ENCODE measurements at places on chromosomes 11 and 22.

GRCh38 chr11:83609191-83609590 lies 323.0 kb upstream of the CCDC90B start:
- no peak for DNase-seq

DNA sequence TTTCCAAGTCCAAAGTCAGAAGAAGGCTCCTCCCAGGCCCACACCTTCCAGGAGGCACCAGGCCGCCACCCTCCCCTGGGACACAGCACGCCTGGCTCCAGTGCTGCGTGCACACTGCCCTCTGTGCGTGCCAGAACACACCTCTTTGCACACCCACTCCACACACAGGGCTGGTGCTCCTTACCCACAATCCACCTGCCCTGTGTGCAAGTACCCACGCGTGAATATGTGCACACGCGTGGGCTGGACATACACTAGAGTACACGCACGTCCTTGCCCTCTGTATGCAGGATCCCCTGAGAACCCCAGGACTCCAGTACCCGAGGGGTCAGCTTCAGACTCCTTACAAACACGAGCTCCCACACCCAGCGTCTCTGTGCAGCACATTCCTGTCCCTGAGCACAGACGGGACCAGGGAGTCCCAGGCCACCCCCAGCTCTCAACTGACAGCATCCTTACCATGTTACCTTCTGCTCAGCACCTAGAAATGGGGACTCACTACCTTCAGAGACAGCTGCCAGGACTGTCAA lies 2.8 kb downstream of the DUSP8 start:
- no peak for DNase-seq

DNA sequence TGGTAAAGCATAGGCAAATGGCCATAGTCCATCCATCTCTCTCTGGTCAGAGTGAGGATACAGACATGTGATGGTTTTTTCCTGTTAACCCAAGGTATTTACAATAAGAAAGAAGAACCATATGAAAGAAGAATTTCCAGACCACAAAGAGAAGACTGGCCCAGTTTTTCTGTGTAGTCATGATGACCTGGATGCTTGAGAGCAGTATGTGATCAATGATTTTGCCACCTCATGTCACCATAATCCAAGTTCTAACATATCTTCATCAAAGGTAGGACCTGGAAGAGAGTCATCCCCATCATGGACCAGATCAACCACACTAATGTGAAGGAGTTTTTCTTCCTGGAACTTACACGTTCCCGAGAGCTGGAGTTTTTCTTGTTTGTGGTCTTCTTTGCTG lies at the start of gene OR4D6:
TSS of gene OR4D6 (plus strand) at position 301 of the 400 bp plus-strand sequence. CDS start at position 301, 0 bp downstream.
- no peak for DNase-seq

GRCh38 chr22:27220339-27220738 lies 563.0 kb downstream of the MIAT start:
- no peak for DNase-seq

DNA sequence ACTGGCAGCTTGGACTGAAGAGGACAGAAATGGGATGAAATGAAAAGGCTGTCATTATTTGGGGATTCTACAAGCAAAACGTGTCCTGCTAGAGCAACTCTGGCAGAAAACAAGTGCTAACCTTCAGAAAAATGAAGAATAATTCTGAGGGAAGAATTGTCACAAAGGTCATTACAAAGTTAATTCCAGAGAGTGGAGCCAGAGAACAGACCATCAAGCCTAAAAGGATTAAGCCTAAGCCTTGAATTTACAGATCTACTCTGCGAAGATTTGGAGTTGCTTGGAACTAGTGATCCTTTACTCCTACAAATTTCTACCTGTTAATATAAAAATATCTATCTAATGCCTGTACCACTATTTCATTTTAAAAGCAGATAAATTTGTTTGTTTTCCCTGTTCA lies 1077.3 kb upstream of the CNTN5 start:
- DNase-seq, result no peak

DNA sequence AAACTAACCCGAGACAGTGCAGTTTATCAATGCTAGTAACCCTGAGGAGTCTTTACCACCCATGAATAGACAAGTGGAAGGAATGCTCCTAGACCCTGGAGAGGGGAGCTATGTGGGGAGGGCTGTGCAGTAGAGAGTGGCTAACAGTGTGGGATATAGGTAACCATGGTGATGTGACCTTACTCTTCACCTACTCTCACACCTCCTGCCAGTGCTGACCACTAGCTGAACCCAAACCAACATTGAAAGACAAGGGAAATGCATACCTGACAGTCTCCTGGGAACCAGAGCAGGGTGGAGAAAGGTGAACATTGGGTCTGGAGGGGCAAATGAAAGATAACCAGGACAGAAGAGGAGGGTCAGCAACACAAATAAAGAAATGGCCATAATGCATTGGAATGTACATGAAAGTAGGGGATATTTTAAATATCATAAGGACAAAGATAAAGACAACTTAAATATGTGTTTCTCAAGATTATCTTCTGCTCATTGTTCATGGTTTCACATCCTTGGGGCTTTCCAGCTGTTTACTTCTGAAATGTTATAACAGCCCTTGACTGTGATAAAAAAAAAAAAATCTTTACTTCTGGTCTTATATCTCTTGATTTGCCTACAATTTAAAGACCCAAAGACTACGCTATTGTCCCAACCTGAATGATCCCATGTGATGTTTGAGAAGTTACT lies 983.3 kb upstream of the TENM4 start:
- DNase-seq, result no peak

All from stimulated activated CD4-positive, alpha-beta T cell treated with anti-CD3 and anti-CD28 coated beads, Interleukin-1b, Interleukin-23, amount 100 ng/mL, for 1 hour (primary cell).